Epithelial cell of proximal tubule (primary cell): ENCODE measurements at places on chromosomes 6 and 20. TPM values are rescaled to one million over a fixed set of nuclear protein-coding genes. Genes with fewer than 3 reads are reported as not detected.

Gene ID1
- 237 and 302 TPM in 2 replicates for total RNA-seq

Gene HLA-F
- total RNA-seq, result 2.5 and 2.8 TPM in 2 replicates

Gene GGTLC1
- not detected in 2 replicates for total RNA-seq

Gene NKX2-2
- not detected in 2 replicates for total RNA-seq

Gene CNR1
- 1.8 and 4.2 TPM in 2 replicates for total RNA-seq

Gene PPP1R16B
- not detected in 2 replicates for total RNA-seq

GRCh38 chr6:62746161-62746560 lies 460.1 kb upstream of the KHDRBS2 start:
- DNase-seq, result no peak

- no peak for DNase-seq
Observed at GRCh38 chr20:54474046-54474445, 1.3 kb upstream of the DOK5 start.

- DNase-seq, result peak; percentile 59
Observed at GRCh38 chr20:47927944-47928343, 142.7 kb upstream of the SULF2 start.

- no peak for DNase-seq
Observed at GRCh38 chr20:38589351-38589750, 8.4 kb downstream of the ADIG start.

DNA sequence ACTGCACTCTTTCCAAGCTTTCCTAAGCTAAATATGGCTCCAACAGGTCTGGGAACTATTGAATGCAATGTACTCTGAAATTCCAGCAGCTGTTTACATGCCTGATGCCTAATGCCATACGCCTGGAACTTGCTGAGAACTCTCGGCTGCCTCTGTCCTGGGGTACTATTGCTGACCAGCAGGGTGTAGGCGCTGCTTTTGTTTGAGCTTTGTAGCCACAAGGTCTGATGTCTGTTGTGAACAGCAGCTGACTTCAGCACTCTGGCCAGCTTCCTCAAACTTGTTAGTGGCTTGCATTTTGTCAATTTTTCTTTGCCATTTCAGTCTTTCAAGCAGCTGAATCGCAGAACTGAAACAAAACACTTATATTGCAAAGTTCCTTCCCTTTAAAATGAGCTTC lies 26.7 kb downstream of the SAYSD1 start:
- peak; percentile 25 for DNase-seq

DNA sequence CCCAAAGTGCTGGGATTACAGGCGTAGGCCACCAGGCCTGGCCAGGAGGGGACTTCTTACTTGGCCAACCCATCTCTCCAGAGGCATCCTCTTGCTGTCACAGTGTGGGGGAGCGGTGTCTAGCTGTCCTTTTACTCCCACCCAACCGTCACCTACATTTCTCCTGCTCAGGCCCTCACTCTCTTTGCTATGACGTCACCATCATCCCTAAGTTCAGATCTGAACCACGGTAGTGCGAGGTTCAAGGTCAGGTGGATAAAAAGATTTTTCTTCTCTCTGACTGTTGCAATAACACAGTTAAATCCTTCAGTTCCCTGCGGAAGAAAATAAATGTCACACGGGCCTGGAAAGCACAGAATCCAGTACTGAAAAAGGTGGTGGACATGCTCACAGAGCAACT lies 7.3 kb upstream of the RAET1L start:
- no peak for DNase-seq

GRCh38 chr6:158908606-158909005 lies 89.4 kb upstream of the EZR start:
- no peak for DNase-seq

- no peak for DNase-seq
Observed at GRCh38 chr6:113560908-113561307, 296.2 kb upstream of the MARCKS start.

DNA sequence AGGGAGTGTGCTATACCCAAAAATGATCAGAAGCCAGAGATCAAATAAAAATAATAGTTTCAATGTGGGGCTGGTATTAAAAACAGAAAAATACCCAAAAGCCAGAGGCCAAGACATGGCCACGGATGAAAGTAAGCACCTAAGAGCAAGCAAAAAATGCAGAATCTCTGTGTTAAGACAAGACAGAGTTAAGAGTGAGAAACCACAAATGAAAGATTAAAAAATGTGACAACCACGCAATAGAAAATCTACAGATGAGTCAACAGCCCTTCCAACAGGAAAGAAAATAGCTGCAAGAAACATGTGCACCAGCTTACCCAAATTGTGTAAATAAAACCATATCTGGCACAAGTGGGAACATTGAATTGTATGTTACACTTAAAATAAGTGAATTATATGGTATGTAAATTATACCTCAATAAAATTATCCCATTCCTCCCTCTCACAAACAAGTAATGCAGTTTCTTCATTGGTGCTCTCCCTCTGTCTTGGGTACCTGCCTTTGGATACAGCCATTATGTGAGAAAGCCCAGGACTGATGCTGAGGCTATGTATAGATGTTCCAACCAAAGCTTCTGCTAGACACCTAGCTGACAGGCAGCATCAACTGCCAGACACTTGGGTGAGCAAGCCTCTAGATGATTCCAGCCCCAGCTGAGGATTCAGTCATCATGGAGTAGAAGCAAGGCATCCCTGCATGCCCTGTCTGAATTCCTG lies 55.3 kb upstream of the UFL1 start:
- no peak for DNase-seq

- no peak for DNase-seq
Observed at GRCh38 chr6:6640926-6641325, 52.4 kb downstream of the LY86 start.

GRCh38 chr6:44951253-44951747 lies 376.8 kb upstream of the RUNX2 start:
- DNase-seq, result no peak

DNA sequence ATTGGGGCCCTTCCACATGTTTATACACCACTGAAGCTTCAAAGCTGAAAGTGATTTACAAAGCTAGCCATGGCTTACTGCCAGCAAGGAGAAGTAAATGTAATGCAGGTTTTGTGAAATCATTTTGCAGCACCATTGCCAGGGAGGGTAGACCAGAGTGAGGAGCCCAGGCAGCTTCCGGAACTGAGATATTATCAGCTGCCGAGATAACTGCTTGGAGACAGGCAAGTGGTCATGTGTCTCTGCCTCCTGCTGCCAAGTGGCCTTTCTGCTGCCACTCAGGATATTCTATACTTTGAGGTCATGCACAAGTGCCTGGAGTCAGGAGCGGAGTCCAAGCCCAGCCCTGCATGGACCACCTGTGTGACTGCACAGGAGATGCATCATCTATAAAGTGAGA lies 160.2 kb downstream of the SYNDIG1 start:
- no peak for DNase-seq
